Fibroblast of mammary gland (primary cell): ENCODE measurements at places on chromosomes 13 and 19.

DNA sequence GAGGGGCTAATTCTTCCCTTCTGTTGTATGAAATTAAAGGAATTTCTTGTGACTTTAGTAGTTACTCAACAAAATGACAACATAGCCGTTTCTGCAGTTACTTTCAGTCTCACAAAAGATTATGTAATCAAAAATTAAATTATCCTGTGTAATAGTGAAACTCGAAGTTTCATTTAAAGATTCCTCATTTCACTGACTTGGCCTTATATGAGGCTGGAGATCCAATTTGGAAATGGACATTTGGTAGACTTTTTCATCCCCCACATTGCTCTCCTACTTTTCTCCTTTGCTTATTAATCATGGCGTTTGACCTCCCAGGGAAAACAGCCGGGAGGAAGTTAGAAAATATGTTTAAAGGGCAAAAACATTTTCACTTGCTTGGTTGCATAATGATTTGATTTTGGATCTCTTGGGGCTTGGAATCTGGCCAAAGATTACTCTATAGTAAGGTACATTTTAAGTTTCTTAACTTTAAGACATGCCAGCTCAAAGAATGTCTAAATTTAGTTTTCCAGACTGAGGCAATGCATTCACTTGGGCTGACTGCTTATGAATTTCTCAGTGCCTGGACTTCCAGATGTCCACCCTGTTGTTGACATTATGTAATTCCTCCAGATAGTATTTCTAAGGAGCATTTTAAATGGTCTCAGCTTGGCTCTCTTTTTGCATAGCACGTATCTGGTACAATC, 1364.9 kb upstream of the MIR17HG start:
- DNase-seq, result peak; percentile 39

GRCh38 chr19:2096034-2096479, at the start of gene MOB3A:
Gene MOB3A, minus strand, starts transcription at chr19:2096326. Its CDS starts 17,766 bp downstream, at chr19:2078560.
- DNase-seq, result peak; percentile 88

DNA sequence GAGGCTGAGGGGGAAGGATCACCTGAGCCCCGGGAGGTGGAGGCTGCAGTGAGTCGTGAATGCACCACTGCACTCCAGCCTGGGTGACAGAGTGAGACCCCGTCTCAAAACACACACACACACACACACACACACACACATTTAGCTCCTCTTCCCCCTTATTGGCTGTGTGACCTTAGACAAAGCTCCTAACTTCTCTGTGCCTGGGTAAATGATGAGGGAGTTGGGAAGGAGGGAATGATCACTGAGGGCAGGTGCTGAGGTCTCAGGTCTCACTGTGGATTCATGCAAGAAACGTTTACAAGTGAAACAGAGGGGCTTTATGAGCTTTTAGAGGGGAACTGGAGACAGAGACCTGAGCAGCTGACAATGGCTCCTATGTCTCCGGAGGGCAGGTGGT, 16.9 kb upstream of the BCL3 start:
- no peak for DNase-seq

- DNase-seq, result no peak
Measured at GRCh38 chr13:67052550-67053490, 177.3 kb downstream of the PCDH9 start.

- no peak for DNase-seq
Measured at GRCh38 chr13:108220041-108220440, 1.8 kb downstream of the ABHD13 start.

GRCh38 chr13:112443995-112444311, 67.8 kb downstream of the SPACA7 start:
- DNase-seq, result peak; percentile 40

- peak; percentile 72 for DNase-seq
Measured at GRCh38 chr13:42525035-42525504, 48.9 kb upstream of the TNFSF11 start.

DNA sequence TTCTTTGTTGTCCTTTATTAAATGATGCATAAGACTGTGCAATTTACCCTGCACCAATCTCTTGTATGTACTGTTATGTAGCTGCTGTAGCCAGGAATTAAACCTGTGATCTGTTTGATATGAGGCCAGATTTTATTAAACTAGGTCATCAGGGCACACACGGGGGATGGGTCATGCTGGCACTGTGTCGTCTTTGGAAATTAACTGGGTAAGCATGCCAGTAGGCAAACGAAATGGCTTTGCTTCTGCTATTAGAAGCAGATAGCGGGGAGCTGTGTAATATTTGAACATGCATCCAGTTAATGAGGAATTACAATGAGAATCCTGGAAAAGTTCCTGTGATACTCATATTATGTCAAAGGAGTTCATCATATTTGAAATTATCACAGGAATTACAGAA, 23.5 kb downstream of the MTUS2 start:
- no peak for DNase-seq

GRCh38 chr13:112572366-112572765, 15.6 kb downstream of the TUBGCP3 start:
- peak; percentile 23 for DNase-seq

- peak; percentile 38 for DNase-seq
Measured at GRCh38 chr19:16355293-16356043, 30.8 kb downstream of the KLF2 start.

GRCh38 chr13:105471673-105472072, 1063.8 kb downstream of the EFNB2 start:
- peak; percentile 2 for DNase-seq

GRCh38 chr19:58521651-58522050, 2.0 kb upstream of the ZBTB45 start:
- no peak for DNase-seq

DNA sequence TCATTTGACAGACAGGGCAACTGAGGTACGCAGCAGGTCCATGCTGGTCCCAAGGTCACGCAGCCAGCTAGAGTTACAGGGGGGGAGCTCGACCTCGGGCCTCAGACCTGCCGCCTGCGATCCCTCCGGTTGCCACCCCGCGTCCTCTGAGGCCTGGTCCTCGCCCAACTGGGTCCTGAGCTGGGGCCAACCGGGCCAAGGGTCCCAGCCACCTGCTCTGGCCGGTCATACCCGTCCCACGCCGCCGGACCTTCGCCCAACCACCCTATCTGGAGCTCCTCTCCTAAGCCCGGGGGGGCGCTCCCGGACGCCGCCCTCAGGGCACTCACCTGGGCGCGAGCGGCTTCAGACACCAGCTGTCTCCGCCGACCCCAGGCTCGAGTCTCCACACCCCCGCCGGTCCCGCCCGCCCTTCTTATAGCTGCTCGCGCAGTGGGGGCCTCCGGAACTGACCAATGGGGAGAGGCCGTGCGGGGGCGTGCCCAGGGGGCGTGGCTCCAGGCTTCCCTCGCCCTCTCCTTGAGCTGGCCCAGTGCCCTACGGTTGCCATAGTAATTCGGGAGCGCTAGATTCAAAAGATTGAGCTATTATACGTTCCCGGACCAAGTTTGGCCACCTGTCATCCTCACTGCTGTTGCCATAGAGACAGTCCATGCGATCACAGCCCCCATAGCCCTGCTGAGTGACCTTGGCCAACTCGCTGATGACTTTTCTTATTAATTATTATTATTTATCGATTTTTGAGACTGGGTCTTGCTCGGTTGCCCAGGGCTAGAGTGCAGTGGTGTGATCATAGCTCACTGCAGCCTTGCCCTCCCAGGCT, at the start of gene PLIN5:
Gene PLIN5, minus strand, starts transcription at position 389 of the 823 bp plus-strand sequence. CDS start 1,150 bp downstream, outside the sequence.
- DNase-seq, result no peak

DNA sequence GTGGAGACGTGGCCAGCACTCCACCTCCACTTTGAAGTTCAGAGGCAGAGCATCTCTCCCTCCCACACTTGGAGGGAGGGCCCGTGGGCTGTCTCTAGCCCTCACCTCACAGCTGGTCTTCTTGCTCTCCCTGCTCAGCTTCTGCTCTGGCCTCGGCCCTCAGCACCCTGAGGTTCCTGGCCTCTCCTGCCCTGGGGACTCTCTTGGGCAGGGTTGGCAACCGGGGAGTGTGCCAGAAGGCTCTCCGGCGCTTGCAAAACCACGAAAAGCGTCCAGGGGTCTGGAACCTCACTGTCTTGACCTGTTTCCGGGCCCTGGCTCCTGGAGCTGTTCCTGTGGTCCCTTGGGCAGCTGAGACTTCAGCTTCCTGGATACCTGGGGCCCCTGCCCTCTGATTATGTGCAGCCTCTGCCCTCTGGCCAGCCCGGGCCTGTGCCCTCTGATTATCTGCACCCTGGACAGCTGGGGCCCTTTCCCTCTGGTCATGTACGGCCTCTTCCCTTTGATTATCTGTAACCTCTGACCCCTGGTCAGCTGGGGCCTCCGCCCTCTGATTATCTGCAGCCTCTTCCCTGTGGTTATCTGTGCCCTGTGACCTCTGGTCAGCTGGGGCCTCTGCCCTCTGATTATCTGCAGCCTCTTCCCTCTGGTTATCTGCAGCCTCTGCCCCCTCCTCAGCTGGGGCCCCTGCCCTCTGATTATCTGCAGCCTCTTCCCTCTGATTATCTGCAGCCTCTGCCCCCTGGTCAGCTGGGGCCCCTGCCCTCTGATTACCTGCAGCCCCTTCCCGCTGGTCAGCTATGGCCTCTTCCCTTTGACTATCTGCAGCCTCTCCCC, 2.1 kb downstream of the CCDC8 start:
- no peak for DNase-seq

DNA sequence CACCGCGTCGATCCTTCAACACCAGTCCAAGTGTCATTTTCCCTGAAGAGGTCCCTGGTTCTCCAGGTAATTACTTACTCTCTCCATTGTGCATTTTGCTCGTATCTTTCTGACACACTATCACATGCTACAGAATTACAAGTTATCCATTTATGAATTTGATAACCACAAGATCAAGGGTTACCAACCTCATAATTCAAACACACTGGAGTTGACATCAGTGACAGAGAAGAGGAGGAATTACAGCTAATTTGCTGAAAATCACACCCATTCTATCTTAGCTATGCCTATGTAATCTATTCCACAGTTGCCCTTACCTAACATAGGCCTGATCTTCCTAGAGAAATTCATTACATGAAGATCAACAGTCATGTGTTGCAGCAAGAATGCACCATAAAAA, 14.2 kb downstream of the ZC3H13 start:
- DNase-seq, result no peak

GRCh38 chr13:112999414-113000177, 30.6 kb downstream of the MCF2L start:
- DNase-seq, result no peak

GRCh38 chr19:20078581-20079031, 806 bp downstream of the ZNF90 start:
- peak; percentile 52 for DNase-seq

GRCh38 chr19:52635786-52636570, 2.2 kb downstream of the ZNF83 start:
- peak; percentile 14 for DNase-seq

- peak; percentile 22 for DNase-seq
Measured at GRCh38 chr13:84917252-84917878, 881.9 kb downstream of the SLITRK6 start.

GRCh38 chr13:33787051-33787591, 30.8 kb upstream of the RFC3 start:
- DNase-seq, result peak; percentile 7

GRCh38 chr19:16336571-16336970, 11.9 kb downstream of the KLF2 start:
- DNase-seq, result no peak

DNA sequence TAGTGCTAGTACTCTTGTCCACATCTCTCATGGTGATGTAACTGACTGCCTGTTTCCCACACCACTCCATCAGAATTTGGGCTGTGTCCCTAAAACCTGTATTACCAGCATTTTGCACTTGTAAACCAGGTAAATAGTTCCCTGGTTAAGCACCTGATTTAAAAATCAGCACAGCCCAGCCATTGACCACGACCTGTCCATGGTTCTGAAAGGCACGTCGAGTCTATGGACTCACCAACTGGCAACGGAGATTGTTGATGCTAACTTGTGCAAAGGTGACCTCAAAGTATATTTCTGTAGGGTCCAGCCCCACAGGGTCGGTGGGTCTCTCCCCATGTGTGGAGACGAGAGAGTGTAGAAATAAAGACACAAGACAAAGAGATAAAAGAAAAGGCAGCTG, 46.7 kb upstream of the ZNF835 start:
- no peak for DNase-seq

- DNase-seq, result no peak
Measured at GRCh38 chr13:65090186-65090585, 2139.9 kb downstream of the PCDH9 start.
